ENCODE measurements at places on chromosomes 7 and 10. TPM values are rescaled to one million over a fixed set of nuclear protein-coding genes. Genes with fewer than 3 reads are reported as not detected.

The TEX47 gene
- not detected for total RNA-seq

The NKX1-2 gene
- not detected for total RNA-seq

The WDFY4 gene
- total RNA-seq, result 8.6 TPM

The EGR2 gene
- total RNA-seq, result 53.1 TPM

The HECW1 gene
- total RNA-seq, result 4.8 TPM

The SKIDA1 gene
- total RNA-seq, result 3.1 TPM

The RAPGEF5 gene
- 62.8 TPM for total RNA-seq

The GTF2IRD2 gene
- total RNA-seq, result 46.5 TPM

Data from sciatic nerve (tissue), 2 donors.